CD8-positive, alpha-beta memory T cell (primary cell): ENCODE measurements at places on chromosomes 3 and 15. TPM values are rescaled to one million over a fixed set of nuclear protein-coding genes. Genes with fewer than 3 reads are reported as not detected.

The DENND4A gene
- 54.3 TPM for total RNA-seq

The NANOGP8 gene
- not detected for total RNA-seq

The THOC7 gene
- 85.5 TPM for total RNA-seq

GRCh38 chr3:105444725-105445124, 78.0 kb downstream of the ALCAM start:
- no peak overlapping the region for H3K4me3 ChIP-seq
- no peaks in the 10 kb centered on the region for H3K27me3 ChIP-seq
- no peak for DNase-seq
- no peak overlapping the region for H3K27ac ChIP-seq
- no peaks in the 10 kb centered on the region for H3K36me3 ChIP-seq

DNA sequence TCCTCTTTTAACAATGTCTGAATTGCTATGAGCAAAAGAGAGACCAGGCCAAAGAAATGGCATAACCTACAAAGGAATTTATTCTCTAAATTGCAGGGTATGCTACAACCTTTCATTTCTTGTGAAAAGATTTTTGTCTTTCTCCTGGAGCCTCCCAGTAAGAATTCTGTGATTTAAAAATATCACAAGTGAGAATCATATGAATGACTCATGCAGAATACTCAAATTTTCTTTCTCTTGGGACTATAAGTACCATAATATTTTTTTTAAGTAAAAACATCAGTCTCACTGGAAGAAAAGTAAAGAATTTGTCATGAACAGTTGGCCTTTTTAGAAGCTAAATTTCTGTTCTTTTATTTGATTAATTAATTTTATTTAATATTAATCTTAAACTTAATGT, 26.3 kb downstream of the SYNPR start:
- no peaks in the 10 kb centered on the region for H3K27me3 ChIP-seq
- no peaks in the 10 kb centered on the region for H3K4me1 ChIP-seq
- H3K4me3 ChIP-seq = no peak overlapping the region
- H3K36me3 ChIP-seq = no peaks in the 10 kb centered on the region
- no peak for DNase-seq
- no peak overlapping the region for H3K27ac ChIP-seq

DNA sequence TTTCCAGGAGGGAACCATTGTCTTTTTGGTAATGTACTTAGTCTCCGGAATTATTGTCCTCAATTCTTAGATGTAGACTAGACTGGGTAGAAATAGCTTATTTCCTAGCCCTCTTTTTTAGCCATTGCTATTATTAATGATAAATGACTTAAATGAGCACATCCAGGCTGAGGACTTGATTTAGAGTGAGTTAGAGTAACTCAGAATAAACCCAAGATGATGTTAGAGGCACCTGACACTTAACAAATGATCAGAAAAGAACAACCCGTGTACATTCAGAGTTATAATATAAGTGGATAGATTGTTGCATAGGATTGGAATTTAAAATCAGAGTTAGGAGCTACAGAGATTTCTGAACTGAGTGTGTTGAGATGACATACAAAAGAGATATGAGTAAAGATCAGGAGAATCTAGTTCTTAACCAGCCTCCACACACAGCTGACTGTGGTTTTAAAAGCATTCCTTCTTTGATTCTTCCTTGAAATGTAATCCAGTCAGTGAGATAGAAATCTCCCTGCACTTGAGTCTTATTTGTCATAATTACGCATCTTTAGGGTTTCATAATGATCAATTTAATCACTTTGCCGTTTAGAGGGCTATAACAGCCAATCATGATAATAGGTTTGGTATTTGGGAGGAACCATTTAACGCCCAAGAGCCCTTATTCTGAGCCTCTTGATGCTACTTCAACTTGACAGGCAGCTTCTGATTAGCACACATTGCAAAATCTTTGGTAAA, 366.5 kb downstream of the GAP43 start:
- no peaks in the 10 kb centered on the region for H3K36me3 ChIP-seq
- no peak for DNase-seq
- H3K27me3 ChIP-seq = no peaks in the 10 kb centered on the region

DNA sequence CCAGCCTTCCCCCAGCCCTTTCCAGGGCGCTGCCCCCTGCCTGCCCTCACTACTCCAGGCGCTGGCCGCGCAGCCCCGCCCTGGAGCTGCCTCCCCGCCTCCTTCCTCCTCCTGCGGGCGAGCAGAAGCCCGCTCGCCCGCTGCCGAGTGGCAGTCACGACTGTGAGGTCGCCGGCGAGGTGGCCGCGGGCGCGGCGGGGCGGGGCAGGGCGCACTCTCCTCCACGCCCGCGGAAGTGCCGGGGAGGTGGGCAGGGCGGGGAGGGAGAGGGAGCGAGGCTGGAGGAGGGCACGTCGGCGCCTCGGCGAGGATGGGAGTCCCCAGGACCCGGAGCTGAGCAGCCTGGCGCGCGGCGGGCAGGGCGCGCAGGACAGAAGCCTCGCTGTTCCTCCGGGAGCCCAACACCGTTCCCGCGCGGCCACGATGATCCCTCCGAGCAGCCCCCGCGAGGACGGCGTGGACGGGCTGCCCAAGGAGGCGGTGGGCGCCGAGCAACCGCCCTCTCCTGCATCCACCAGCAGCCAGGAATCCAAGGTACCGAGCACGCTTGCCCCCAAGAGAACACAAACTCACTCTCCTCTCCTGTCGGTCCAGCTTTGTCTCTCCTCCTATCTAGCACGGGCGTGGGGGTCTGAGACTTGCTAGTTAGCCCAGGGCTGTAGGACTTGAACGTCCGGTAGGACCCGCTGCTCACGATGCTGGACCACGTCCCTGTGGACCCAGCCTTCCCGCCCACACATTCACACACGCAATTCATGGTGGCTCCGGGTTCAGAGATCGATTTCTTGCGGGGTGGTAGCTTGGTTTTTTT, at the start of gene STAC:
TSS of gene STAC (plus strand) at position 284 of the 811 bp plus-strand sequence. CDS start at position 424, 140 bp downstream.
- no peaks in the 10 kb centered on the region for H3K36me3 ChIP-seq
- no peaks in the 10 kb centered on the region for H3K4me1 ChIP-seq
- H3K27ac ChIP-seq = no peak within 1 kb of the TSS
- H3K4me3 ChIP-seq = no peak within 1 kb of the TSS
- H3K27me3 ChIP-seq = peaks cover 5% of the 10 kb centered on the region

DNA sequence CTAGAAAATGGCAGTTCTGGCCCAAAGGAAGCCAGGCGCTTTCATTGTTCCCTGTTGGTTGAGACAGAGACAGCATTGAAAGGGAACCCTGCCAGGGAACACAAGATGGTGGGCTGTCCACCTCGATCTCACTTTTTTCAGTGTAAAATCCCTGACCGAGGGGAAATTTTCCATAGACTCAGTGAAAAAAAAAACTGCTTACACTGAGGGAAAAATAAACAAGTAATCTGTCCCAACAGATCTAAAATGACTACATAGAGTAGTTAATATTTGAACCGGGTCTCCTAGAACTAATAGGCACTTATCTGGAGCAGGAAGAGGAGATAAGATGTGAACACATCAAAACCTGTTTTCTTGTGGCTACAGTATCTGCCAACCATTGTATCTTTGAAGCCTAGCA, 763.4 kb upstream of the GOLIM4 start:
- no peaks in the 10 kb centered on the region for H3K4me1 ChIP-seq
- H3K36me3 ChIP-seq = no peaks in the 10 kb centered on the region
- no peak overlapping the region for H3K27ac ChIP-seq
- no peak overlapping the region for H3K4me3 ChIP-seq

GRCh38 chr3:24291646-24292045, 203.0 kb downstream of the THRB start:
- H3K36me3 ChIP-seq = no peaks in the 10 kb centered on the region
- H3K27ac ChIP-seq = no peak overlapping the region
- H3K27me3 ChIP-seq = no peaks in the 10 kb centered on the region
- no peaks in the 10 kb centered on the region for H3K4me1 ChIP-seq
- no peak for DNase-seq

DNA sequence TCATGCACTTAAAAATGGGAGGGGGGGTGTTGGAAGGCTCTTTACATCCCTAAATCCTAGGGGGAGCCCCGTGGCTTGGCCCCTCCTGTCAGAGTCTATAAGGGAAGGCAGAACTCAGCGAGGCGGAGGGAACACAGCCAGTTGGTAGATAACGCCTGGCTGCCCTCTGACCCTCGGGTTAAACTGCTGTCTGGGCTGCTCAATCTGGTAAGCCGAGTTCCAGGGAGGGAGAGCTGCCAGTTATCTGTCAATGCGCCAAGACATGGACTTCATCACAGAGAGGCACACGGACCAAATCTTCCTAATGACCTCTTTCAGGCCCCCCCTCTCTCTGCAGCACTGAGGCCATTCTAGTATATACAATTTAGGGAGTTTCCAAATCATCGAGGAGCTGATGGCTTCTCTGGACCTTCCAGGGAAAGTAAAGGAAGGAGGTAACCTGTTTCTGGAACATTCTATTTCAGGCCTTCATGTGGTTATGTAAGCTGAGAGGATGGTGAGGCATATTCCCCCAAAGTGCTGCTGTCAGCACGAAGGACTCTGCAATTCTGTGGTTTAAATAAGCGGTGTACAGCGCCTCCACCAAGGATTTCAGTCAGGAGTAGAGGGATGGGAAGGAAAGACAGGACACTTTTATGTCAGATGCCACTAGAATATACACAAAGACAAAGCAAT, 349.0 kb downstream of the MCTP2 start:
- DNase-seq = no peak
- H3K4me1 ChIP-seq = peaks cover 20% of the 10 kb centered on the region
- no peaks in the 10 kb centered on the region for H3K36me3 ChIP-seq
- no peak overlapping the region for H3K4me3 ChIP-seq
- peaks cover 25% of the 10 kb centered on the region for H3K27me3 ChIP-seq
